Non-pigmented ciliary epithelial cell (primary cell): ENCODE measurements at places on chromosomes 12 and 14.

GRCh38 chr14:60649875-60650372, 647 bp upstream of the SIX1 start:
- DNase-seq = no peak

- no peak for DNase-seq
Measured at GRCh38 chr14:31660191-31660590, 99.0 kb downstream of the NUBPL start.

DNA sequence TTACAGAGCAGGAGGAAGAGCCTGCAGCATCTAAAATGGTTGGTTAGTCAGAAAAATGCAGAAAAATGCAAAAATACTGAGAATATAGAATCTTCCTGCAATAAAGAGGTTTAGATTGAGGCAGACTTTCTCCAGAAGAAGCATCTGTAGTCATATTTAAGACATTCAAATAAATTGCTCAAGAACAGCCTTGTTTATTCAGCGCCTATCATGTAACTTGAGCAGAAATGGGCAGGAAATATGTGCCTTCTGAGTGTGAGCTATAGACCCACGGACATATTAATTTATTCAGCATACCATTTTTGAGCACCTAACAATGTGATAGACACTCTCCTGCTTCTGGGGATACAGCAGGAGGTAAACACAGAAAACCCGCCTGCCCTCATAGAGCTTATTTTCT, 102.0 kb upstream of the HIF1A start:
- DNase-seq = no peak

DNA sequence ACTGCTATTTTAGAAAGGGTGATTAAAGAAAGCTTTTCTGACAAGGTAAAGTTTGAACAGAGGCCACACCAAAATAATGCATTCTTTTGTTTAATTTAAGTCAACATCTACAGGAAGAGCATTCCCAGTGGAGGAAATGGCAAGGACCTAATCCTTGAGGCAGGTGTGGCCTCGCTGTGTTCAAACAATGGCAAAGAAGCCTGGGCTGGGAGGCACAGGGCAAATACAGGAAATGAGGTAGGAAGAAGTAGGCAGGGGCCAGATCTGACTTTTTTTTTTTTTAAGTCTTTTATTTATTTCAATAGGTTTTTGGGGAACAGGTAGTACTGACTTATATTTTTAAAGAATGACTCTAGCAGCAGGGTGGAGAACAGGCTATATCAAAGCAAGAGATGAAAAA, 53.5 kb downstream of the ARMH4 start:
- no peak for DNase-seq

DNA sequence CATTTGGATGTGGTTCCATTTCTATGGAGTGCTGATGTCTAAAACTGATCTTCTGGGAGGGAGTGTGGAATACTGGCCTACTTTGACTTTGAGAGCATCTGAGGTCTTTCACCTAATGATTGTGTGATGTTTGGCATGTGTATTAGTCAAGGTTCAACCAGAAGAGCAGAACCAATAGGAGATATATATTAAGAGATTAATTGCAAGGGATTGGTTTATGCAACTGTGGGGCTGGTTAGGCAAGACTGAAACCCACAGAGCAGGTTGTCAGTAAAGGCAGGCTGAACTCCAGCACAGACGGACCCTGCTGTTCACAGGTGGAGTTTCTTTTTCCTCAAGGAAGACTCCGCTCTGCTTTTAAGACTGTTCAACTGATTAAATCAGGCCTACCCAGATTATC, 11.6 kb downstream of the BMAL2 start:
- no peak for DNase-seq

DNA sequence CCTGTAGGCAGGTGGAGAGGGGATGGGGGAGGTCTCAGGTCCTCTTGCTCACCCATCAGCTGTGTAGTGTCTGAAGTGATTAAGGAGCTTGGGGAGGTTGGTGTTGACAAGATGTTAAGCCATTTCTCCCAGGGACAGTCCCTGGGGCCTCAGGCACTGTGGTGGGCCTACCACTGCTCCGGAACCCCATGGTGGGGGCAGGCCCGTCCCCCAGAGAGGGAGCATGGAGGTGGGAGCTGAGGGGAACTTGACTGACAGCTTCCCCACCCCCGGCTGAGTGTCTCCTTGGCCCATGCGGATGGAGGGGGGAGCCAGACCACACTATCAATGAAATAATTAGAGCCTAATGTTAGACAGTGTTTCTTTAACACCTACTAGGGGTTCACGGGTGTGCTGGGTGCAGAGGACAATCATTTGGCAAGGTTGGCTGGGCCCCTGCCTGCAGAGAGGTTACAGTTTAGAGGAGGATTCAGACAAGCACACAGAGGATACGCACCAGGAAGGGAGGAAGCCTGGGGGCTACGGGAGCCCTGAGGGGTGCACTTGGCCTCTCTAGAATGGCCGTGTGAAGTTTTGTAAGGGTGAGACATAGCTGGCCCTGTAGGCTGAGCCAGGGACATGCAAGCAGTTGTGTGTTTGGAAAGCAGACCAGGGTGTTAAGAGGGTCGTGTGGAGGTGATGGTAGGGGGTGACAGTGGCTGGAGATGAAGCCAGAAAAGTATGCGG, 19.3 kb upstream of the KRT80 start:
- DNase-seq = no peak

DNA sequence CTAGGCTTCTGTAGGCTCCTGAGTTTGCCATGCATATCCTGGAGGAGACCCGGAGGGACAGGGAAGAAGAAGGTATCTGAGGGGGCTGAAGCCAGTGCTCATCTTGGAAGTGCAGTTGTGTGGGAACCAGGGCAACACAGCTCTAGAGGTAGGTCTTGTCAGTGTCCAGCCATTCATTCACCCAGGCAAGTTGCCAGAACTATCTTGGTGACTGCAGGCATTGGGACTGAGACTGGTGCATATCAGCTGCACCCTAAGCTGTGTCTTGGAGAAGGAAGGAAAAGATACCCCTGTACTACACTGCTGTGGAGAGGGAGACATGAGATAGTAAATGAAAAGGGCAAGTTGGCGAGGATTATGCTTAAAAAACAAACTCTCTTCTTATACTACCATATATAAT, 4.9 kb upstream of the WIF1 start:
- DNase-seq = no peak

DNA sequence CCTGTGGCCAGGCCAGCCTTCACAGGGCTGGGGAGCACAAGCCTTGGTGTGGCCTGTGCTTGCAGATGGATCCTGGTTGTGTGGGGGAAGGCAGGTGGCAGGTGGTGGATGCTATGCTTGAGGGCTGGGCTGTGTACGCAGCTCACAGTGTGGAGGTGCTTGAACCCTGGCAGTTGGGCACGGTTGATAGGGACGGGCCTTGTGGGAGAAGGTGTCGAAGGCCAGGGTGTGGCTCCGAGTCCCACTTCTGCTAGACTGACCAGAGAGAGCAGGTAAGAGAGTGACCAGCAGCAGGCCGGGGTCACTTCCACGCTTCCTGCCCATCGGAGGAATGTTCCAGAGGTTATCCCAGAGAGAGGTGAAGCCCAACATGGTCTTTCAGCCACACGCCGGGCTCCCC, 85.5 kb downstream of the CACNA1C start:
- no peak for DNase-seq

DNA sequence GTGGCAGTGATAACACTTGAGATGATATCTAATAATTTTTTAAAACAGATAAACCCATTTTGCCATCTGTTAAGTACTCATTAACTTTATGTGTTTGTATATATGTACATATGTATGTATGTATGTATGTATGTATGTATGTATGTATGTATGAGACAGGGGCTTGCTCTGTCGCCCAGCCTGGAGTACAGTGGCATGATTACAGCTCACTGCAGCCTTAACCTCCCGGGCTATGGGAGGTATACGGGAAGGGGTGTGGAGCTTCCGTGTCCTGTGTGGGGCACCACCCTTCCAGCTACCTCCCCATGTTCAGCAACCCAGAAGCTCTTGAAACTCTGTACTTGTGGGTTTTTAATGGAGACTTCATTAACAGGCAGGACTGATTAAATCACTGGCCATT, 116.9 kb downstream of the SCFD1 start:
- no peak for DNase-seq

- peak; percentile 17 for DNase-seq
Measured at GRCh38 chr12:80756875-80757274, 40.2 kb downstream of the MYF5 start.

DNA sequence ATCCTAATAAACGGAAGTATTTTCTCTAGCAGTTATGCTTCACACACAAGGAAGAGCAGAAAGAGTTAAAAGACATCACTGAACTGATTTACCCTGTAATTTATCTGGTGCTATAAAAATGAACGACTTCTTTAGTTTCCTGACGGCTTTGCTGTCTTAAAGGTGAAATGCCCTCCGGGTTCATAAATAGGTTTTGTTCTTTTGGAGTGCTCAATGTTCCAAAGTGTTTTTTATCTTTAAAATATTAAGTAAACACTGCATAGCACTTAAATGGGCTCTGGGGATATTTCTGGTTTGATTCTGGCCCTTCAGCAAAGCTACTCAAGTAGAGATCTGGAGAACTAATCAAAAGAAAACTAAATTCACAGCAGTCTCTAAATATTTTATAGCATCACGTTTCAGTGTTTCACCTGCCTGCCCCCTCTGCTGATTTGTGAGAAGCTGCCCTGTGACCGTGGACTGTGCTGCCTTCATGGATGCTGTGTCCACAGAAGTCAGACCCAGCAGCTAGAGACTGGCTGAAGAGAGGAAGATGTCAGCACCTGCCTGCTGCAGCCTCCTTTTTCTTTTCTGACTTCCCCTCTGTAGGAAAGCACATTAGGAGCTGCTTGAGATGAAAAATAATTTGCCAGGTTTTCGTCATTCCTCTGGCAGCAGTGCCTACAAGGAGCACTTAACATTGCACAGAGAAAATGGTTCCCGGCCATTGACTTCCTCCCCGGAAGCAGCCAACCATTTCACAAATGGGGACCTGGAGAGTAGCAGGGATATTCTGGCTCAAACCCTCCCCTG, 205.1 kb upstream of the FSCB start:
- no peak for DNase-seq

- DNase-seq = no peak
Measured at GRCh38 chr12:19457561-19457960, 18.3 kb downstream of the AEBP2 start.

- DNase-seq = no peak
Measured at GRCh38 chr14:37340353-37340752, 142.6 kb downstream of the MIPOL1 start.

- DNase-seq = no peak
Measured at GRCh38 chr12:47748507-47748828, 10.2 kb downstream of the RAPGEF3 start.

DNA sequence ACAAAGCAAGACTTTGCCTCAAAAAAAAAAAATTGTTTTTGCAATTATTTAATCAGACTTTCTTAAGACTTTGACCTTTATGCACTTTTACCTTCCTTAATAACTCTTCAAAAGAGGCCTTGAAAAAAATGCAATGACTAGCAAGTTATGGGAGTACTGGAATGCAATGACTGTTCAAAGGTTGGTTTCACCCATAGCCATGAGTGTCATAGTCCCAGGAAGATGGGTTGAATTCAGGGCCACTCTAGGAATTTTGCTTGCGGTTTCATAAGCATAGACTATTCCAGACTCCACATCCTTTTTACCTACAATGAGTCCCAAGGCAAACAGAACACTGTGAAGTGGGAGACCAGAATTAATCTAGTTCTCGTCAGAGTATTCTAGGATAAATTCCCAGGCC, 29.4 kb upstream of the DENND5B start:
- no peak for DNase-seq

DNA sequence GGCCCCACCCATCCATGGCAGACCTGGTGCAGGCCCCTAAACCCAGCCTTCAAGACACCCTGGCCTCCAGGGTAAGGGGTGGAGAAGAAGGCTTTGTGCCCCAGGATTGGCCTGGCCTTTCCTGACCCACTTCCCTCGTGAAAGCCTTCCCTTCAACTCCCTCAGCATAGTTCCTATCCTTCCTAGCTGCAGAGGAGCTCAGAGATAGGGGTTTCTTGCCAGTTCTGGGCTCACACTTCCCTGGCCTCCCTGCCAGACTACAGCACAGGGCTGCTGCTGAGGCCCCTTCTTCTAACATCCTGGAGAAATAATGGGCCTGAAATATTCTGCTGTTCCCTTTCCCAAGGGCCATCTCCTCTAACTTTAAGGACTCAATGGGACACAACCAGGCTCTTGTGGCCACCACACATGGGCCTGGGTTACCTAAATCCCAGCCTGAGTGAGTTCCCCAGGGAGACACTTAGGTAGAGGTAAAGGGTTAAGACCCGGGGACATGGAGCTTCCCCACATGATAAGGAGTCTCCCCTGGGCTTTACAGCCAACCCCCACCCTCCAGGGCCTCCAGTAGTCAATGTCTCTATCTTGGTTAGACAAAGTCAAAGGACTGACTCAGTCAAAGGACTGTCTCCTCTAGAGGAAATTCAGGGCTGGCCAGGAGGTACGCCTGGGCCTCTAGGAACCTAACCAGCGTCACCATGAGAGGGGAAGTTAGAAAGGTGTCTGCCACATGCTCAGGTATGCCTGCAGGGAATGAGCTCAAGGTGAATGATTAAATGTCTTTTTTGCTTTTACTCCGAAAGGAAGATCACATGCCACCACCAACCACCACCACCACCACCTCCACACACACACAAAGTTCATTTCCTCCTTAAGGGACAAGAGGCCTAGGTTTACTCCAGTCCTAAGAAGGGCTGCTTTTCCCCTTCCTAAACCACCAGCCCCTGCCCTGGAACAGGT, 7.1 kb downstream of the ZFP36L1 start:
- DNase-seq = no peak

GRCh38 chr12:66011731-66012130, 118.8 kb downstream of the LLPH start:
- peak; percentile 34 for DNase-seq

DNA sequence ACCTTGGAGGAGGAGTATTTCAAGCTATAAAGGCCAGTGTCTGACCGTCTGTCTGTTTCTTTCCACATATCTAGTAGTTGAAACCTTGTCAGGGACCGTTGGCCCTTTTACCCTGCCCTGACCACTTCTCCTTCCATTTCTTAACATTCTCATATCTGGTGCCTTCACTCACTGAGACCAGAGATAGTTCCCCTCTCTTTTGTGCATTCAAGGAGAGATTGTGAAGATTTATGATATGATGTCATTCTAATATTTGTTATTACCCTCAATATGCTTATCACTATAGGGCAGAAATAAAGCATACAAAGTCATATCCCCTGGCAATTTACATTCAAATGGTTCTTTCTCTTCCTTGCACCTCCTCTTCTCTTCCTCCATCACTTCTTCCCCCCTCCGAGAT, 83.3 kb downstream of the PLXNC1 start:
- no peak for DNase-seq

GRCh38 chr12:69417741-69418167, 52.4 kb upstream of the FRS2 start:
- DNase-seq = no peak

- DNase-seq = no peak
Measured at GRCh38 chr12:114649585-114649984, 34.4 kb downstream of the TBX3 start.
